ENCODE measurements at places on chromosomes 4 and X. TPM values are rescaled to one million over a fixed set of nuclear protein-coding genes. Genes with fewer than 3 reads are reported as not detected.

DNA sequence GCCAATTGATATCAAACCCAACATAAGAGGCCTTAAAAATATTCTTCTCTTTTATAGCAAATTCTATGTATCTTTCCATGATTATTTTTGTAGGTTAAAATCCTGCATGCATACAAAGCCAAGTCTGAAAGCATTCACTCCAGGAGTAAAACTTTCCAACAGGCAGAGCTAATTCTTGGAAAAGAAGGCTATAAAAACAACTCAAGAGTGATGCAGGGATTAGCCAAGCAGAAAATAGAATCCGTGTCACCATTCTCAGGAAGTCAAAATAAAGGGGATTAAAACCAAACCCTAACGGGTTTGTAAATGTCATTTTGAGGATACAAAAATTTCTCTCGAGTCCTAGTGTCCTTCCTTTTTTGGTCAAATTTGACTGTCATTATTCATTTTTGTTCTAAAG is 412.4 kb downstream of the DMD start:
- no peak for DNase-seq

DNA sequence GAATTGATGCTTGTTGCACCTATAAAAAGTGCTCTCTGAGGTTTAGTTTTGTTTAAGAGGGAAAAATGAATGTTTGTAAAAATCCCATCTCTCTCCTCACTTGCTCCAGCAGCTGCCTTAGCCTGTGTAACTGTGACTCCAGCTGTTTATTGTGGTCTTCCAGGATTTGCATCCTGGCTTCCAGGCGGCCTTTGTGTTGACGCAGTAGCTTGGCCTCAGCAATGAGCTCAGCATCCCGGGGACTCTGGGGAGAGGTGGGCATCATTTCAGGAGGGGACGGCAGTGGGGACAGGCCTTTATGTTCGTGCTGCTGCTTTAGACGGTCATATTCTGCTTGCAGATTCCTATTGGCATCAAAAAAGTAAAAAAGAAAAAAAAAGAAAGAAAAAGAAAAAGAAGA is 75.3 kb upstream of the FTHL17 start:
- DNase-seq = no peak

DNA sequence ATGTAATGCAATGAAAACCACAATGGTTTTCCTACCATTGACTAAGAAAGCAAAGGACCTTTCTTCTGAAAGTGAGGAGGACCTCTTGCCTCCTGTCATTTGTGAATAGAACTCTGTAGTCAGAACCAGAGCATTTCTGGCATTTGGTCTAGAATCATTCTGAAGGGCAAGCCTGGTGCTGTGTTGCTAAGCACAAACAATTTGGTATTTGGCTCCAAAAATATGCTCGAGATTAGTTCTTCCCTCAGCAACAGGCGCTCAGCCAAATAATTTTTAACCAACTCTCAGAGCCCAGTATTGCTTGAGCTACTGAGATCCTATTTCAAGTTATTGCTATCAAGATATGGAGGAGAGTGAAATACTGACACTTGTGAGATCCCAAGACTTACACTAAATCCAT is 71.0 kb downstream of the SNCA start:
- no peak for DNase-seq

- DNase-seq = peak; percentile 42
These were observed at the start of gene FSTL5 for GRCh38 chr4:162163892-162164759. Gene FSTL5 (minus strand): TSS chr4:162164000. CDS start chr4:162111396, 52,604 bp downstream.

DNA sequence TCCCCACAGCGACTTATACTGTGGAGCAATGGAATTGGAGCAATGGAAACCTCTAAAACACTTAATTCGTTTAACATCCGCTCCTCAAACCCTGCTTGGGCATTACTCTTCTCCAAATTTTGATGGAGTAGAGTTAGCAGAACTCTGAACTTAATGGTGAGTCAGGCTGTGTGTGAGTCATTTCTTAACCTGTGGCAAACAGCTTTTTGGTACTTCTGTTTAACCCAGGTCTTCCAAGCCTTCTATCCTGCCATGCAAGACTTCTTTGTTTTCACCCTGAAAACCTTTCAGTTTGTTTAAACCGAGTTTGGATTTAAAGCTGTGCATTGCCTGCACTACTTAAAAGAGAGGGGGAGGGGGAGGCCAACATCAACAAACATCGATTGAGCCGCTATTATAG is 3.6 kb upstream of the AMOT start:
- DNase-seq = no peak

- no peak for DNase-seq
These were observed 46.5 kb upstream of the PGRMC1 start for GRCh38 chrX:119189595-119189994.

- DNase-seq = no peak
These were observed 153.7 kb upstream of the GYPA start for GRCh38 chr4:144294211-144294610.

DNA sequence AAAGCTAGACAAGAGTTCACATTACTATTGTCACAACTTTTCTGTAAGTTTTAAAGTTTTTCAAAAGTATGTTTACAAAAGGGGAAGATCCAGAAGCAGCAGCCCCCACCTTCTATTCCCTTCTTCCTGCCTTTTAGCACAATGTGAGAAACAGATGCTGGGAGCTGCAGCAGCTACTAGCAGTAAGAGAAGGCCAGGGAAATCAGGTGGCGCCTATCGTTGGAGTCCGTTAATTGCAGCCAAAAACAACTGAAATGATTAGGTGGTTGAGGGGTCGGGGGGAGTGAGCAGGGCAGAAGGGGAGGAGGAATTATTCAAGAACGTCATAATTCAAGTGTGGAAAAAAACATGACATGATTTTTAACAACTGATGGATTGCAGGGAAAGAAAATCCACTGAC is 27.4 kb downstream of the FRYL start:
- DNase-seq = no peak

- DNase-seq = no peak
These were observed 10.8 kb downstream of the CXCL8 start for GRCh38 chr4:73751166-73751565.

DNA sequence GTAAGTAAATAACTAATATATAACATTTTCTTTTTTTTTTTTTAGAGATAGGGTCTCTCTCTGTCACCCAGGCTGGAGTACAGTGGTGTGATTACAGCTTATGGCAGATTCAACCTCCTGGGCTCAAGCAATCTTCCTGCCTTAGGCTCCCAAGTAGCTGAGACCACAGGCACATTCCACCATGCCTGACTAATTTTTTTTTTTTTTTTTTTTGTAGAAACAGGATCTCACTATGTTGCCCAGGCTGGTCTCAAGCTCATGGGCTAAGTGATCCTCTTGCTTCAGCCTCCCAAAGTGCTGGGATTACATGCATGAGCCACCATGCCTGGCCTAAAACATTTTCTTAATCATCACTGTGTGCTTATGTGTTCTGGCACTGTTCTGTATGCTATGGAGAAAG is 32.8 kb downstream of the MGARP start:
- DNase-seq = no peak

- peak; percentile 5 for DNase-seq
These were observed 181.0 kb upstream of the KCNIP4 start for GRCh38 chr4:22129454-22130029.

DNA sequence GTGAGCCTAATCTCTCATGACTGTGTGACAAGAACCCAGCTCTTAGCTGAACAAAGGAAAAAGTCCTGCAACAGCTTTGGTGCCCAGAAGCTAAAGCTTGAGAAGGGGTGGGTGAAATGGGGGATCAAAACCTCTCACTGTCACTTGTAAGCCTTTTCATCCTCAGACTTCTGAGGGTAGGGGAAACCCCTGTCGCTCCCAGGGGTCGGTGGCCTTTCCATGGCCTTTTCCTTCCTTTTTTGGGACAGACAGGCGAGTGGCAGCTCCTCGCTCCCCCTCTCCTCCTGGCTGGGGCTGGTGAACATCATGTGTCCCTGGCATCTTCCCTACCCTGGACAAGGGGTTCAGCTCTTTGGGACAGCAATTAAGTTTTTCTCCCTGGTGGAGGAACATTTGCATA is 78.2 kb downstream of the FAM47A start:
- DNase-seq = no peak

DNA sequence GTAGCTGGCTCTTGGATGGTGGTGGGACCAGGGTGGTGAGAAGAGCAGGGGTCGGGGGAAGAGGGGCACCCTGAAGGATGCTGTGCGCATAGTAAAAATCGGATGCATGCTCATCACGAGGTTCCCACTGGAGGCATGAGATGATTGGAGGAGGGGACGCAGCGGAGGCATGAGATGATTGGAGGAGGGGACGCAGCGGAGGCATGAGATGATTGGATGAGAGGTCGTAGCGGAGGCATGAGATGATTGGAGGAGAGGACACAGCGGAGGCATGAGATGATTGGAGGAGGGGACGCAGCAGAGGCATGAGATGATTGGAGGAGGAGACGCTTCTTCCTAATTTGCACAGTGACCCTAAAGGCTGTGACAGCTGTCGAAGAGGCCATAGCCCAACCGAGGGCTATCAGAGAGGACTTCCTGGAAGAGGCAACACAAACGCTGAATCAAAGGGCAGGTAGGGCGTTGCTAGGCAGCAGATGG is 106.7 kb downstream of the ADRA2C start:
- no peak for DNase-seq

DNA sequence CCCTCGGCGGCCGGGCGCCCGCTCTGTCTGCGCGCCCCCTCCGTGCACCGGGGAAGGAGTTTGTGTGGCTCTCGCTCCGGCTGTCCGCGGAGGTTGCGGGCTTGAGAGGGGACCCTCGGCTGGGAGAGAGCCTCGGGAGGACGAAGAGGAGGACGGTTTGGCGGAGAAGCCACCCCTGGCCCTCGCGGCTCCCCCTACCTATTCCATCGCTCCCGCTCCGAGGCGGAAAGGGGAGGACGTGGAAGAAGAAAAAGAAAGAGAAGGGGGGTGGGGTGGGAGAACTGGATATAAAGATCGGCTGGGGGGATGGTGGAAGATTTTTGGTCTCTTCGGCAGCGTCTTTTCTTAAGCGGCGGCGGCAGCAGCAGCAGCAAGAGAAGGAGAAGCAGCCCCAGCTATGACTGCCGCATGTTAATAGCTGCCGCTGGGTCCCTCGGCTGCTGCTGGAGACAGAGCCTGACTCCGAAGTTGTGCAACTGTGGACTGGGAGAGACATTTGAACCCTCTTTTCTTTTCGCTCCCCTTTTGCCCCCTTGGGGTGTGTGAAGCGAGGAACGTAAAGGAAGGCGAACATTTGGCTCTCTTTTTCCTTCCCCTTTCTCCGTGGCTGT is 895 bp downstream of the ADGRL3 start:
- no peak for DNase-seq

DNA sequence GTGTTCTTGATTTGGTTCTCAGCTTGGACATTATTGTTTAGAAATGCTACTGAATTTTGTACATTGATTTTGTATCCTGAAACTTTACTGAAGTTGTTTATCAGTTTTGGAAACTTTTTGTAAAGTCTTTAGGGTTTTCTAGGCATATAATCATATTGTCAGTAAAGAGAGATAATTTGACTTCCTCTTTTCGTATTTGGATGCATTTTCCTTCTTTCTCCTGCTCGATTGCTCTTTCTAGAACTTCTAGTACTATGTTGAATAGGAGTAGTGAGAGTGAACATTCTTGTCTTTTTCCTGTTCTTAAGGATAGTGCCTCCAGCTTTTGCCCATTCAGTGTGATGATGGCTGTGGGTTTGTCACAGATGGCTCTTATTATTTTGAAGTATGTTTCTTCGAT is 24.1 kb downstream of the TMPRSS11A start:
- no peak for DNase-seq

DNA sequence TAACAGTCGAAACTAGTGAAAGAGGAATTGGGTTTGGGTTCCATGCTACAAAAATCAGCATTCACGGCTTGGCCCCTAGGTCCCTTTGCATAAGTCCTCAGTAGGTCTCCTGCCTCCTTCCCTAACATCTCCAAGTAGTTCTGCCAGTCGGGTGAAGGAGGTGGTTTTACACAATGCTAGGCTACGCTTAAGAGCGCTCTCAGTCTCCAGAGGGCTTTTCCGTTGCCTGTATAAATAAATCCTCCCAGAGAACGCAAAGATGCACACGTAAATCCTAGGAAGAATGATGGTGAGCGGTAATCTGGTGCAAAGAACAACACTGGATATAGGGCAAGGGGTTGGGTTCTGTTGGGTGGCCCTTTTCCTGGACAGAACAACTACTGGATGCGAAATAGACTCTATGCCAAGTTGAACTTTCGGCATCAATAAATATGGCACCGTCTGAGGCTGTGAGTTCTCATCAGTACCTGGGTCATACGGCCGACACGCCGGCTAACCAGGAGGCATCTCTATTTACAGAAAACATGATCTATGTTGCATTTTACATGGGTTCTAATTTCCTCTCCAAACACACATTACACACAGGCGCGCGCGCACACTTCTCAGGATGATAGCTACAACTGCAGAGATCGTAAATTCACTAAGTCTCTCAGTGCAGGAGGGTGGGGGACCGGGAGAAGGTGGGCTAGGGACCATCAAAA is 1.3 kb downstream of the CAMK2D start:
- peak; percentile 19 for DNase-seq

- DNase-seq = peak; percentile 21
These were observed 759 bp upstream of the TBC1D1 start for GRCh38 chr4:37889849-37890800.

GRCh38 chr4:176981551-176981950 is 188.8 kb upstream of the VEGFC start:
- no peak for DNase-seq

DNA sequence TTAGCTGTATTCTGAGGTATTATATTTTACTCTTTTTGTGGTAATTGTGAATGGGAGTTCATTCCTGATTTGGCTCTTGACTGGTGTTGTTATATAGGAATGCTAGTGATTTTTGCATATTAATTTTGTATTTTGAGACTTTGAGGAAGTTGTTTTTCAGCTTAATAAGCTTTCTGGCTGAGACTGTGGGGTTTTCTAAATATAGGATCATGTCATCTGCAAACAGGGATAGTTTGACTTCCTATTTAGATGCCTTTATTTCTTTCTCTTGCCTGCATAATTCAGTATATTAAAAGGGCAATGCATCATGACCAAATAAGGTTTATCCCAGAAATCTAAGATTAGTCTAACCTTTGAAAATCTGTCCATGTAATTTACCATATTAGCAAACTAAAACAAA is 44.7 kb upstream of the EPGN start:
- no peak for DNase-seq

GRCh38 chr4:57193209-57193810 is 83.1 kb upstream of the IGFBP7 start:
- DNase-seq = no peak

- DNase-seq = no peak
These were observed 7.0 kb downstream of the SFRP2 start for GRCh38 chr4:153781717-153782416.

The CDX4 gene
- total RNA-seq = not detected

The XAGE2 gene
- not detected for total RNA-seq

The CHRDL1 gene
- total RNA-seq = not detected

The ADH1C gene
- total RNA-seq = not detected

The ABLIM2 gene
- 0.62 TPM for total RNA-seq

The SMIM20 gene
- total RNA-seq = 22.9 TPM

The CABS1 gene
- not detected for total RNA-seq

The HSFX3 gene
- total RNA-seq = not detected

The SOX3 gene
- not detected for total RNA-seq

All from activated naive CD8-positive, alpha-beta T cell treated with anti-CD3 and anti-CD28 coated beads for 36 hours (primary cell).